ENCODE measurements at places on chromosomes 16 and 17.

- no peak for ATAC-seq
These were observed 7.4 kb upstream of the SCIMP start for GRCh38 chr17:5241861-5242671.

DNA sequence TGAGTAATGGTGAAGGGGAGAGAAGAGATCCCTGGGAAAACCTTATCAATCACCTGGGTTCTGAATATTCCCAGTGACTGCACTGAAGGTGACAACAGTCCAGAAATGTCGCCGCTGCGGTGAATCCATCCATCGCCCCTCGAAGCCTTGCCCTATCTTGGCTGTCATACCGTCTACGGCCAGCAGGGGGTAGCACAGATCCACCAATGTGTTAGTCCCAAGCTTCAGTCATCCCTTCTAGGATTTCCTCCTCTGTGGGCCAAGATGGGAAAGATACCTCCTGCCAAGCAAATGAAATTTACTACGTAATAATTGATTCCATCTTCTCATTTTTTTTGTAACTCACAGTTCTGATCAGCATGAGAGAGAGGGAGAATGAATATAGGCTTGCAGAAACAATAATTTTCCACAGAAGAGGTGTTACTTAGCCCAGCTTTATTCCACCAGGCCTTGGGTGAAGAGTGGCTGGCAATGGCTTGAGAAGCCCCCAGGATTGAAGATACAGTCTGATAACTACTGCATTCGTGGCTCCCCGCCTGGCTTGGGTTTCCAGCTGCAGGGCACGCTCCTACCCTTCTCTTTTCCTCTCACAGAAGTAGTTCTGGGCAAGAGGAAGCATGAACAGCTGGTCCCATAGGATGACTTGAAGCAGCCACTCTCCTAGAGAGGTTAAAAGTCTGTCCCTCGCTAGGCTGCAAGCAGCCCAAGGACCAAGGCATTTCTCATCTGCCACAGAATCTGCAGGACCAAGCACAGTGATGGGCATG, 2.6 kb upstream of the FMNL1 start:
- ATAC-seq = peak; percentile 90

GRCh38 chr16:87621550-87621829, 19.2 kb downstream of the JPH3 start:
- no peak for ATAC-seq

DNA sequence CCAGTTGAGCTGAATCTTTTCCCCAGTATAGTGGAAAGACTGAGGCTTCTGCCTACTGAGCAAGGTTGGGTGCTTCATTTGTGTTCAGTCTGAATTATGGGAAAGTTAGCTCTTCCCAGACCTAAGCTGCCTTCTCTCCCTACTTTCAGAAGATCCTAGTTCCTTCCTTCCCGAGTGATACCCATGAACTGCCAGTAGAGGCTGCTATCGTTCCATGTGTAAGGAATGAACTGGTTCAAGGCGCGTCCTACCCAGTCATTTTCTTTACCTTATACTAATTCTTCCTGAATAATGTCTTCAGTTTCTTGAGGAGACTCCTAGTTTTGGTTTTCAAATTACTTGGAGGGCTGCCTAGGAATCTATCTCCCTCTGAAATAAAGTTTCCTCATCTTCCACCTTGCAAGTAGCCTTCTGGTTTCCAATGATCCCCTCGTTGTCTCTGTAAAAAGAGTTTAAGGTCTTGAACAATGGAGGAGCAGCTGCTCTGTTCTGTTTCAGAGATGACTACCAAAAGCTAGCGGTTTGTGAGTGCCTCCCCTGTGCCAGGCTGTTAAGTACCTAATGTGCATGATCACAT, 934 bp upstream of the AOC2 start:
- ATAC-seq = peak; percentile 81

DNA sequence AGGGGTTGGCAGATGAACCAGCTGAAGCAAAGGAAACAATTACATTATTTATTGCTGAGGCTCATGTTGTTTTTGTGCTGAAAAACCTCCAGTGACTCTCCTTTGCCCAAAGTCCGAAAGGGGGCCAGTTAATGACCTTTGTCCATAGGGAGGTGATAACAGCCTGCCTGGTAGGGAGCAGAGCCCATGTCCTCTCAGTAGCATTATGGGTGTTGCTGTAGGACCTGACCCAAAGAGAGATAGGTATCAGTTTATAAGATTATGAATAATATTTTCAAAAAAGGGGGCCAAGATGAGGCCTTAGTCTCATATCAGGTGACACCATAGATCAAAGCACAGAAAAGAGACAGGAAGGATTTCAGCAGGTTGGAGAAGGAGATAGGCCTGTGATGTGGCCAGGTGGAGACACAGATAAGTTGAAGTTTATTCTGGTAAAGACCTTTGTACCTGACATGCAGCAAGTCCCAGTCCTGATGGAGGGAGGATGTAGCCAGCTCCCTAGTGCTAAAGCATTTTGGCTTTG, 55.1 kb downstream of the CENPV start:
- ATAC-seq = no peak

All from SK-N-SH treated with all-trans-retinoic acid at 6 μM for 48 hours (cell line).